GM23338 (cell line): ENCODE measurements at places on chromosomes 6 and 20. TPM values are rescaled to one million over a fixed set of nuclear protein-coding genes. Genes with fewer than 3 reads are reported as not detected.

ARMH2 gene
- not detected in 2 replicates for total RNA-seq

IL20RA gene
- total RNA-seq = 2.4 and 3.5 TPM in 2 replicates

SLC52A3 gene
- total RNA-seq = 3.6 and 4.5 TPM in 2 replicates

KIAA1586 gene
- total RNA-seq = 21.3 and 24.0 TPM in 2 replicates

SEMG1 gene
- 3.3 and 4.0 TPM in 2 replicates for total RNA-seq

CENPW gene
- 16.5 and 22.4 TPM in 2 replicates for total RNA-seq

LTB gene
- total RNA-seq = not detected in 2 replicates

GABRR1 gene
- 0.14 and 0.16 TPM in 2 replicates for total RNA-seq

CGA gene
- not detected in 2 replicates for total RNA-seq
